Memory B cell (primary cell): ENCODE measurements at places on chromosomes 7 and 10.

DNA sequence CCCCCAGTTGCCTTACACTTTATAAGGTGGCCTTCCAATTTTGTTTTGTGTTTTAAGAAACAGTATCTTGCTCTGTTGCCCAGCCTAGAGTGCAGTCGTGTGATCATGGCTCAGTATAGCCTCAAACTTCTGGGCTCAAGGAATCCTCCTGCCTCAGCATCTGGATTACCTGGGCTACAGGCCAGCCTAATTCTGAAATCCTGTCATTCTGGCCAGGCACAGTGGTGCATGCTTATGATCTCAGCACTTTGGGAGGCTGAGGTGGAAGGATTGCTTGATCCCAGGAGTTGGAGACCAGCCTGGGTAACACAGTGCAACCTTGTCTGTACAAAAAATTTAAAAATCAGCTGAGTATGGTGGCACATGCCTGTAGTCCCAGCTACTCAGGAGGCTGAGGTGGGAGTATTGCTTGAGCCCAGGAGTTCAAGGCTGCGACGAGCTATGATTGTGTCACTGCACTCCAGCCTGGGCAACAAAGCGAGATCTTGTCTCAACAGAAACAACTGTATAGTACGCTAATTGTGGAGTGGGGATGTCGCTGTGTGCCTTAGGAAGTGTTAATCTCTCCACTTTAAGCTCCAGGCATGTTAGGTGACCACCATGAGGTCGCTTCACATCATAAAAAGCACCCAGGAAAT, 24.7 kb upstream of the RBM33 start:
- no peaks in the 10 kb centered on the region for H3K27me3 ChIP-seq
- no peak for DNase-seq
- no peak overlapping the region for H3K4me3 ChIP-seq
- H3K4me1 ChIP-seq, result peaks cover 2% of the 10 kb centered on the region
- H3K36me3 ChIP-seq, result peaks cover 25% of the 10 kb centered on the region

DNA sequence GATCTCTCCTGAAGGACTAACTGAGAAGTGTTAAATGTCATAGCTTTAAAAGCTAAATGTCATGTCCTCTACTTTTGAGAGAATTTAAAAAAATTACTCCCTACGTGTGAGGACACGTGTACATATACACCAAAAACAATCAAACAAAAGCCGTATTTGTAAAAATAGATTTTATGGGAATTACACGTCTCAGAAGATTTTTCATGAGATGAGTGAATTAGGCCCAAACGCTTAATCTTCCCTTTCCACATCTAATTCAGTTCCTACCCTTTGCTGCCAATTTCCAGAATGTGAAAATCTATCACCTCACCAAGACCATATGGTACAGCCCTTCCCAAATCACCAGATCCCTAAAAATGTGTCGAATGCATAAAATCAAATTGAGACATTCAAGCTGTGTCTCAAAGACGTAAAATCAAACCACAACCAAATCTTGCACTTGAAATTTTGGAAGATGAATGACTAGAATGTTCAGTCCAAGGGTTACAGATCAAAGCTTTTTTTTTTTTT, 1.0 kb upstream of the CTTNBP2 start:
- no peak for DNase-seq
- H3K27ac ChIP-seq, result no peak overlapping the region
- peaks cover 6% of the 10 kb centered on the region for H3K4me1 ChIP-seq
- H3K36me3 ChIP-seq, result peaks cover 2% of the 10 kb centered on the region
- peak overlapping the region; percentile 63 for H3K4me3 ChIP-seq

DNA sequence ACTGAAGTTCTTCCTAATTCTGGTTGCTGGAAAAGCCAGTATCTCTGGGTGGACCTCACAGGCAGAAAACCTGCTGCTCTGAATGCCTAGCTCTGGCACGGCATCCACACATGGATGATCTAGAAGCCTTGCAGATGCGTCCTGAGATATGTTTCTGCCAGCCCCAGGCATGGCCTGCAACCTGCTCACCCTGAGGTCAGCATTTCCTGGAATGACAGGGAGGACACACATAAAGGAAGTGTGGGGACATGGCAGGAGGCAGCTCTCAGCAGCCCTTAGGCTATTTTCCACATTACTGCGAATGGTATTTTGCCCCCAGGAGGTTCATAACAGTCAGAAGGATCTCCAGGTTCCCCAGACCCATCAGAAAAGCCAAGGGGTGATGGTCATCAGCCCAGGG, 23.2 kb downstream of the PLXNA4 start:
- DNase-seq, result no peak
- H3K27me3 ChIP-seq, result peaks cover 9% of the 10 kb centered on the region
- no peaks in the 10 kb centered on the region for H3K36me3 ChIP-seq
- no peaks in the 10 kb centered on the region for H3K4me1 ChIP-seq
- no peak overlapping the region for H3K27ac ChIP-seq
- no peak overlapping the region for H3K4me3 ChIP-seq

DNA sequence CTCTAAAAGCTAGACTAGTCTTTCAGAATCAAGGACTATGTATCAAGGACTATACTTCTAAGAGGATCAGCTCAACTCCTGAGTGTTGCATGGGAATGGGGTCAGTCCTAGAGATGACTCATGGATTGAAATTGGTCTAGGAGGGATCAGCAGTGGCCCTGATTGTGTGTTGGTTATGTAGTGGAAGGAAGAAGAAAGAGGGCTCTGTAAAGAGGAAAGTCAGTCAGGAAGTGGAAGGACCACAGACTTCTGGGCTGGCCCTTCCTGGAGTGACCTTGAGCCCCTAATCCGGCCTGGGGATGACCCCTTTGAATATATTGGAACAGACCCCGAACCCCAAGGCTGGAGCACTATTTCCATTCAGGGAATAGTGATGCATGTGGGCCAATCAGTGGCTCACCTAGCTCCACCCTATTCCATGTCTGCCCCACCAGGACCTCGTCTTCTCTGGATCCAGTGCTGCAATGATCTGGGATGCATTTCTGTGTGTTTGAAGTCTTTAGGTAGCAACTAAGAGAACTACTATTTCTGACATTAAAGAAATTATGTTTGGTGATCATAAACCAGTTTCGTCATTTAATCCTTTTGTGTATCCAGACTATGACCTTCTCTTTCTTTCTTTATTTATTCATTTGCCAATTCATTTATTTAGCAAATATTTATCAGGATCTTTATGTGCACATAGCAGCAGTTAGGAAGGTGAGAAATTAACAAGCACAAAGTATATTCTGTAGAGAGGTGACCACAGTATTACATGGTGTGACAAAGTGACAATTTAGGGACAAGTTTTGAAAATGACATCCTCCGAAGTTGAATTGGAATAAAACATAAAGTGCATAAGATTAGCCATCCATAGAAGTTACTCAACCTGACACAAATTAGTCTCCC, 48.6 kb upstream of the KIF5B start:
- H3K27ac ChIP-seq, result no peak overlapping the region
- peaks cover 9% of the 10 kb centered on the region for H3K27me3 ChIP-seq
- no peaks in the 10 kb centered on the region for H3K4me1 ChIP-seq
- H3K36me3 ChIP-seq, result no peaks in the 10 kb centered on the region

DNA sequence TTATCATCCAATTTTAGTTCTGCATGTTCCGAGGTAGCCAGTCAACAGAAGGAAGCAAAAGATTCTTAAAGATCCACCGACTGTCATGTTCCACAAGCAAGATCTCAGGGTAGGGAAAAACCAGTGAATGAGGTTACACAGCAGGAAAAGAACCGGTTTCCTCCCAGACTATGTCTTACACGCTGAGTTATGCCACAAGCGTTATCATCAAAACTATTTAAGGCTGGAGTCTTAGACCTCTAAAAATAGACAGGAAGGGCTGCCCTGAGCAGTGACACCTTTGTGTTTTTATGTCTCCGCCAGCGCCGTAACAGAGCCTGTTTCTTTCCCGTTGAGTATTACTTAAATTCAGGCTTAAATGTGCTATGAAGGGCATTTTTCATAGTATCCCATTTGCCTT, 48.3 kb downstream of the PROSER2 start:
- H3K27ac ChIP-seq, result no peak overlapping the region
- DNase-seq, result no peak
- H3K4me3 ChIP-seq, result no peak overlapping the region
- no peaks in the 10 kb centered on the region for H3K36me3 ChIP-seq
- peaks cover 4% of the 10 kb centered on the region for H3K27me3 ChIP-seq

- no peaks in the 10 kb centered on the region for H3K36me3 ChIP-seq
- H3K27ac ChIP-seq, result no peak overlapping the region
- H3K4me1 ChIP-seq, result peaks cover 30% of the 10 kb centered on the region
- no peak for DNase-seq
- H3K4me3 ChIP-seq, result no peak overlapping the region
Measured at GRCh38 chr7:24722386-24723177, 34.7 kb downstream of the GSDME start.

GRCh38 chr10:22345301-22346095, at the start of gene SPAG6:
SPAG6 (plus strand) TSS chr10:22345496; CDS start chr10:22345612, 116 bp downstream.
- H3K4me1 ChIP-seq, result peaks cover 4% of the 10 kb centered on the region
- peaks cover 12% of the 10 kb centered on the region for H3K27me3 ChIP-seq
- DNase-seq, result no peak
- H3K27ac ChIP-seq, result peak within 1 kb of the TSS; percentile 35
- H3K36me3 ChIP-seq, result peaks cover 2% of the 10 kb centered on the region
